OCI-M1 (cell line): ENCODE measurements at places on chromosomes 6 and 20.

DNA sequence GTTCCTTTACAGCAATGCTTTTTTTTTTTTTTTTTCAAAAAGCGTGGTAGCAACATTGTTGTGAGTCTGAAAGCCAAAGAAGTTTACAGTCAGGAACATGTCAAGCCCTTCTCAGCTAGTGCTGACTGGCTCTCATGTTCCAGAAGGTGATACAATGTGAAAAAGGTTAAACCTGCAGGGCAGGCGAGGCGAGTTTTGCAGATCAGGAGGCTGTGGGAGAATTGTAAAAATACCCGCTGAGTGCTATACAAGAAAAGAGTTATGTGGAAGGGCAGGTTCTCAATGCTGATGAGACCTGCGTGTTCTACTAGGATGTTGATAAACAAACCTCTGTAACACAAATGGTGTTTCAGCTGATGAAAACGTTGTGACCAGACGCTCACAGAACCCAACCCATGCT is 30.9 kb upstream of the RPP40 start:
- DNase-seq = no peak

DNA sequence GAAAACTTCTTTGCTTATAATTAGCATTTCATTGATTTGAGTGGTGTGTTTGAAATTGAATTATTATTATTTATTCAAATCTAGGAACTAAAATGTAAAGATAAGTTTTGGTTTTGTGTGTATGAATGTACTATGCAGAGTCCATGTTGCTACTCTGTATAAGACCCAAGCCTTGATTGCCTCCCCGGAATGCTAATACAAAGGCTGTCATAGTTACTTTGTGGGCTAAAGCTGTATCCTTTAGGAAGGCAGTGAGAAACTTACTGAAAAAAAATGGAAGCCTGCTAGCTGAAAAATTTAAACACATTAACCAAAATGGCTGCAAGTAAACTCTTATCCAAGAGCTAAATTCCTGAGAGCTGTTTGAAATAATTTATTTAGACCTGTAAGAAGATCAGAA is 213.3 kb downstream of the ZFAND3 start:
- no peak for DNase-seq

DNA sequence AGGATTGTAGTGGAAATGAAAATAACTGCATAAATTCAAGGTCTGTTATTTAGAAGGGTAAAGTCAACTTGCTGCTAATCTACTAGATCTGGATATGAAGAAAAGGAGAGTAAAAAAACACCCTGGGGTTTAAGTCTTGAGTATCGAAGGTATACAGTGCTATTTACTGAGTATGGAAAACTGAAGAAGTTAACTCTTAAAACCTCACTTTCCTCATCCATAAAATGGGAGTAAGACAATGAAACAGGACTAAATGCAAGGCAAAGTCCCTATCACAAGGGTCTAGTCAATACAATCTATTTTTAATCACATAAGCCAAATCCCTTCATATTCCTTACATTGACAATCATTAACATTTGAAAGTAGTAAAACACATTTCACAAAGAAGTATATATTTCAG is 2.2 kb downstream of the FBXO5 start:
- DNase-seq = peak; percentile 38

DNA sequence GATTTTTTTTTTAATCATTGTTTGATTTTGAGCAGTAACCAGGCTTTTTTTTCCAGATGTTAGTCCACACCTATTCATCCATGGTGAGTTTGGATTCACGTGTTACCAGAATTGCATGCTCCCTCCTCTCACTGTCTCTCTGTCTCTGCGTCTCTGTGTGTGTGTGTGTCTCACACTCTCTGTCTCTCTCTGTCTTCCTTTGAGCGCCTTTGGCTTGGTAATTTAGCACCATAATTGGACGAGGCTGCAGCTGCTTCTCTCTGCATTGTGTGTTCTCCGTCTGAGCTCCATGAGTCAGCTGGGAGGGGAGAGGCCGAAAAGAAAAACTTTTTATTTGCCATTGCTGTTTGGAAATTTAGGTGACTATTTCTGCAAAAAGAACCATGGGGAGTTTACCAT is 3.4 kb downstream of the TFAP2B start:
- DNase-seq = peak; percentile 23

GRCh38 chr6:14108571-14109410 is 8.8 kb upstream of the CD83 start:
- peak; percentile 83 for DNase-seq

DNA sequence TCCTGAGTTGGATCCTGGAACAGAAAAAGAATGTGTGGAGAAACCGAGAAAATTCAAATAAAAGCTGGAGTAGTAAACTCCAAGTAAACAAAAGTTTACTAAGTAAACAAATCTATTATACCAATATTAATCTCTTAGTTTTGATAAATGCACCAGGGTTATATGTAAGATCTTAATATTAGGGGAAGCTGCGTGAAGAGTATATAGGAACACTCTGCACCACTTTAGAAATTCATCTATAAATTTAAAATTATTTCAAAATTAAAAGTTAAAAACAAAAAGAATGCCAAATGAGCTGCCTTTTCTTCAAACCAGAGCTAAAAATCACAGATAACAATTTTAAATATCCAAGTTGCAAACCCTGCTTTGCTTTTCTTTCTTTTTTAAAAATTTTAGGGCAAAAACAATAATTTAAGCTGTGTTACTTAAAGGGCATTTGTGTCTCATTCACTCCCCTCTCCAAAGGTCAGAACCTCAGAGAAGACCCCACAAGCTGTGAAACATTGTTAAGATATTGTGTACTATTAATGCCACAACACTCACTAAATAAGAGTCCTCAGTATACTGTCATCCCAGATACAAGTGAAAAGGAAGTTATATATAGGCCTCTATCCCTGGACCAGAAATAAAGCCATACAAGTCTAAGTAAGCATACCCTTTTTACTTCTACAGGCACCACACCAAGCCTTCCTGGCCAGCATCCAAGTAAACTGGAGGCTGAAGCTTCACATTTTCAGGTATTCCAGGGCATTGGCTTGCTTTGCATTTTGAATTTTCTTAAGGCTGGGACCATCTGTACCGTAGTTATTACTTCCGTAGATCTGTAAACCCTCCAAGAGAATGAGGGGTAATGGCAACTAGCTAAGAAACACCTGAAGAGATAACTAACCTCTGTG is 7.0 kb downstream of the DNAAF9 start:
- DNase-seq = no peak

DNA sequence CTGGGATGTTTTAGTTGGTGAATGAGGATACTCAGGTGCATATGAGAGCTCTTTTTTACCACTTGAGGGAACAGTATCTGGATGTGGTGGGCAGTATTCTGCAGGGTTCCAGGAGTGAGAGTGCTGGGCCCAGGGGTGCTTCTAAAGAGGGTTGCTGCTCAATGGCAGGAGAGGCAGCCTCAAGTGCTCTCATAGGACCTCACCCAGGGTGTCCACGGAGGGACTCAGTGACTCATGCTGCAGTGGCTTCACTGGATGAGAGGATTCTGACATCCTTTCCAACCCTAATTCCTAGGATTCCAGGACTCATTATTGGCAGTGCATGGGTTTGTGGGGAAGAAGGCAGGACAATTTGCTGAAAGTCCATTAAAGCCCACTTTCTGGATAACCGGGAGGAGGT is 176.6 kb upstream of the FERMT1 start:
- DNase-seq = no peak

- DNase-seq = no peak
Observed at GRCh38 chr6:36997811-36998722, 7.4 kb upstream of the FGD2 start.

DNA sequence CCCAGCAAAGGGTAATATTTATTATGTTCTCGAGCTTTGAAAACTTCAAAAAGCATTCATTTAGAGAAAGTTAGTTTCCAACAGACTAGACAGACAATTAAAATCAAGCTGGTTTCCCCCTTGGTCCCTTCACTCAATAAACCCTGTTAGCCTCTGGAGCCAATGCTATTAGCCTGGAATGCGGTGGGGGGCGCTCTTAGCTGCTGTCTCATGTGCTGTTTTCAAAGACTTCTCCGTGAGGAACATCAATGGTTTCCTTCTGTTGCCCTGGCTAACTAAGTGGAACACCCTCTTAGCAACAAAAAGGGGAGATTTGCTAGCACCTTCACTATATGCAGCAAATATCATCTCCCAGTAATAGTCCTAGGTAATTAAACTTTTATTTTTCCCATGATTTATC is 86.4 kb downstream of the LY86 start:
- DNase-seq = peak; percentile 70

GRCh38 chr20:63097336-63097831 is 90.6 kb upstream of the BHLHE23 start:
- DNase-seq = no peak

DNA sequence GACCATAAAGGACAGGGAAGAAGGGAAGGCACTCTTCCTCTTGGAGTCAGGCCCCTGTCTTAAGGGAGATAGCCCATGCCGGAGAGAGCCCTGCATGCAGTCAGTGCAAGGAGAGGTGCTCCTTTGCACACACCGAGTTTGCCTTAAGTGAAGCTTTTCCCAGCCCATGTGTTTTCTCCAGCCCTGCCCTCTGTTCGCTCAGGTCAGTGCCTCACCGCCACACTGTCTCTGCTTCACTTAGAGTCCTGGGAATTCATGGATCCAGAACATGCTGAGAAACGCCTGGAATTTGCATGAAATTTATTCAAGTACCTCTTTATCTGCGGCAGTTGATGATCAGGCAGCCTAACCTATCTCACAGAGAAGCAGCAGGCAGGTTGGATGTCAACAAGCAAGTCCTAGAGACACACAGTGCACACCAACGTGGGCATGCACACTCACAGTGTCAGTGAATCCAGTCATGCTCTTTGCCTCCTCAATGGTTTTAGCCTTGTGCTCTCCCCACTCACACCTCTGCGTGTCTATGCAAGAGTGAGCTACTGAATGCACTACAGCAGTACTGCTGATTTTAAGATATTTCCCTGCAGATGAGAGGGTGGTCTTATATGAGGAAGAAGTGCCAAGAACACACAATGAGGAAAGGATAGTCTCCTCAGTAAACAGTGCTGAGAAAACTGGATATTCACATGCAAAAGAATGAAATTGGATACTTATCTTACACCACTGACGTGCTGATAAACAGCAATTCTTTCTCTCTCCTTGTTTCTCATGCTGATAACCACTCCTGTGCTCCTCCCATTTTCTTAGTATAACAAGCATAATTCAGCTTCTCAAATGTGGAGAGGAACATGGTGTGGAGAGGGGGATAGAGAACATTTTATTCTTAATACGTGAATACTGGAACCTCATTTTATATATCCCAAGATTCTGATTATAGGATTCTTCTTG is 295.1 kb upstream of the CDYL start:
- DNase-seq = peak; percentile 64

DNA sequence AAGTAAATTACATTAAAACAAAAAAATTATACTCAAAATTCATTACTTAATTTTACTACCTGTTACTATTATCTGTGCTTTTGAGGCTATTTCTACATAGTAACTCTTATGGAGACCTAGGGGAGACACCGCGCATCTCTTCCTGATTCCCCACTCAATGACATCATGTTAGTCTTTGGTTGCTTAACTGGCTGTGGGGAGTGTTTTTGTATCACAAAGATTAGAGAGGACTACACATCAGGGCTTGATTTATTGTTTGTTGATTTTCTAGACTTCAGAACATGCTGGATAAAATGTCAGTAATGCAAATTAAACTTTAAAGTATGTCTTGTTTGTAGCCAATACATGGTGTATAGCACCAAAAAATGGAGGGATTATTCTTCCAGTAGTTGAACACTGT is 26.0 kb downstream of the SLC2A10 start:
- no peak for DNase-seq

GRCh38 chr20:51158226-51158625 is 135.3 kb upstream of the KCNG1 start:
- DNase-seq = no peak
